HFF-Myc (cell line): ENCODE measurements at places on chromosomes 2 and 18.
A peak's percentile ranks its signal among the peaks of the same experiment; 100 is the strongest.

- no peak for DNase-seq
Measured at GRCh38 chr2:217880287-217880889, 122.4 kb downstream of the TNS1 start.

GRCh38 chr2:188459061-188459460 lies 167.4 kb downstream of the GULP1 start:
- no peak for DNase-seq

DNA sequence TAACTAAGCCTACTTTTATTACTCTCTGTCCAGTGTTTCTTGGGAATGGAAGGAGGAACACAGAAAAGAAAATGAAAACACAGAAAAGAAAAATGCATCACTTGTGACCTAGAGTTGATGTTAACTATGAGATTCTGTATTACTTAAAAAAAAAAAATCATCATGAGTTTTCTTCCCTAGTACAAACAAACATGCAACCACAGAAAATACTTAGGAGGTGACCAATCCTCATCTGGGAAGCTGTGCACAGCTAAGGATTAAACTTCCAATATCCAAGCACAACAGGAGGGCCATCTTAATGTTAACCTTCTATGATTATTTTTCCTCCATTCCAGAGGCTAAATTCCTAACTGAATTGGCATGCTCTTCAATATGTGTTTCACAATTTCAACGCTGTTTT lies 1140.4 kb downstream of the LRP1B start:
- peak; percentile 36 for DNase-seq

DNA sequence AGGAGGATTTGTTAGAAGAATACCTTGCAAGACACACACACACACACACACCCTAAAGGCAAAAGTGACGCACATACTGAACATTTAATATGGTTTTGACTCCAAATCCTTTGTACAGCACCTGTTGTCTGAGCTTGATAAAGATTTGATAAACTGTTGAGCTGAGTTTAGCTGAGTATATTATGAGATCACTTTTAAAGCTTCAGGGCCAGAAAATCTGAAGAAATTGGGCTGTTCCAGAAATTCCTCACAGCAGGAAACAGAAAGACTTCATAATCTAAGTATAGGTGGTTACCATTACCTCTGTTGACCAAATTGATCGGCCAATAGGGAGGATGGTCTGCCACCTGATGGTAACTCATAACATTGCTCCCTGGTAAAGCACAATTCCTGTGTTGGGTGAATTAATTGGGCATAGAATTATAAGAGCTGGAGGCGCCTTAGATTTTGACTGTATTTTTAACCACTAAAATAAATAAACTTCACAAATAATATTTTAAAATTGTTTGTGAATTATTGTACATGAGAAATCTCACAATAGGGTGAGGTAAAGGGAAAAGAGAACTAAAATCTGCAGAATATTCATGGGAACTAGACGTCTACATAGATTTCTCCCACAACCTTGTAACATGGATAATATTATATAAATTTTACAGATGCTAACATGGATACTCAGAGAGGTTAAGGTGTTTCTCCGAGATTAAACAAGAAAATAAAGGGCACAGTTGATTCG lies 21.8 kb upstream of the RPIA start:
- DNase-seq = no peak

- no peak for DNase-seq
Measured at GRCh38 chr18:61677435-61677970, 215.3 kb downstream of the RNF152 start.

DNA sequence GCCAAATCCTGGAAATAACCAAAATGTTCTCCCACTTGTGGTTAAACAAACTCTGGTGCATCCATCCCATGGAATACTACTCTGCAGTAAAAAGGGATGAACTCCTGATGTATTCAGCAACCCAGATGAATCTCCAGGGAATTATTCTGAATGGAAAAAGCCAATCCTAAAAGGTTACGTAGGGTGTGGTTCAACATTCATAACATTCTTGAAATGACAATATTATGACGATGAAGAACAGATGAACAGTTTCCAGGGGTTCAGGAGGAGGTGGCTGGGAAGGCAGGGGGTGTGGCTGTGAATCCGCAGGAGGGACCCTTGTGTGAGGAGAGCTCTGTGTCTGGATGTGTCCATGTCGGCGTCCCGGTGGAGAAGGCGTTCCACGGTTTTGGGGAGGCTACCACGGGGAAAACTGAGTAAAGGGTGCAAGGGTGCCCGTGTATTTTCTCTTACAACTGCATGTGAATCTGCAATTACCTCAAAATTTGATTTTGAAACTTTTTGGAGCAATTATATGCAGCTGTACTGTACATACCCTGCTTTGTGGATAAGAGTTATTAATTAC lies 47.3 kb downstream of the KCNG2 start:
- no peak for DNase-seq

GRCh38 chr2:26591619-26592505 lies 49.3 kb downstream of the CIB4 start:
- DNase-seq = no peak

- no peak for DNase-seq
Measured at GRCh38 chr2:106701203-106702022, 184.6 kb downstream of the ST6GAL2 start.

DNA sequence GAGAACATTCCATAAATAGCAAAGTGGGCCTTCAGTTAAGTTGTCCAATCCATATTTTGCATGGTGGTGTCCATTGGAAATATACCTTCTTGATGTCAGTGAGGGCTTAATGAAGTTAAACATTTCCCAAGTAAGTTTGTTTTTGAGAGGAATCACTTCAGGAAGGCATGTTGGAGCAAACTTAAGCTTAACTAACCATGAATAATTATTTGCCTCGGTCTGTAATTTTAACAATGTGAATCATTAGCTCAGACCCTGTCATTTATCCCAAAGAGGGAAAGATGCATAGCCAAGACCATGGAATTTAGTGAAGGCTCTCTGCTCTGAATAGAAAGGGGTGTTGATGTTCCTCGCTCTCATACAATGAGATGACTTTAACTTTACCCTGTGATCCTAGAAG lies 47.4 kb downstream of the SPATS2L start:
- no peak for DNase-seq
